Stimulated activated CD8-positive, alpha-beta memory T cell treated with anti-CD3 and anti-CD28 coated beads, Interleukin-15, amount 100 ng/mL, for 4 hours (primary cell): ENCODE measurements at places on chromosomes 4 and X.

DNA sequence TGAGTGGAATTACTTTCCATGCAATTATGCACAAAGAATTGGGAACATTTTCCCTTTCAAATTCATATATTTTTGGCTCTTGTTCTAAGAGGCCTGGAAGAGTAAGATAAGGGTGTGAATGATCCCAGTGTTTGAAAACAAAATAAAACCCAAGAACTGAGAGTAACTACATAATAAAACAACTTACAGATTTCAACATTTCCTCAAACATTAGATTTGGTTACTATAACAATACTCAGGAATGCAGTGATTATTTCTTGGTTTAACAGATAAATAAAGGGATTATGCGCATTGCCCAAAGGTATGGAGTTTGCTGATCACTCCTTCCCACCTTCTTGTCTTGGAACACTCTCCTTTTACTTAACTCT, 292.5 kb downstream of the CAMK2D start:
- no peak for DNase-seq

DNA sequence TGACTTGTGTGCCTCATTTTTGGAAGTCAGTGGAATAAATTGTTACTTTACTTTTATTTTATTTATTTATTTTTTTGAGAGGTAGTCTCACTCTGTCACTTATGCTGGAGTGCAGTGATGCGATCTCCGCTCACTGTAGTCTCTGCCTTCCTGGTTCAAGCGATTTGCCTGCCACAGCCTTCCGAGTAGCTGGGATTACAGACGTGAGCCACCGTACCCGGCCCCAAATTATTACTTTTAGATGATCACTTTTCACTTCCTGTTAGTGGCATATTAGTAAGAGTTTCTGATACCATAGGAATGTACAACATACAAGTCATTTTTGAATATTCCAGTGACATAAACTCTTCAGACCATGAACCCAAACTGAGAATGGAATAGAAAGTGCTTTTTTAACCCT, 611.0 kb upstream of the MAGEB2 start:
- no peak for DNase-seq

DNA sequence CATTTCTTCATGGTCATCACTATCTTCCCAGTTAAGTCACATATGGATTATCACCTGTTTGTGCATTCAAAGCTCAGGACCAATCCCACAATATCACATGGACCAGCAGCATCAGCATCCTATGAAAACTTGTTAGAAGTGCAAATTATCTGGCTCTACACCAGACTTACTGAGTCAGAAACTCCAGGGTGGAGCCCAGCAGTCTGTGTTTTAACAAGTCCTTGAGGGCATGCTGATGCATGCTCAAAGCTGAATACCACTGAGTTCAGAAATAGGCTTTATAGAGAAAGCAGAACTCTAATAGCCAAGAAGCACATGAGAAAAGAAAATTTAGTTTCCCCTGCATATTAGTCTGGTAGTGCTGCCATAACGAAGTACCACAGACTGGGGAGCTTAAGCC, 62.4 kb upstream of the GABRQ start:
- no peak for DNase-seq

GRCh38 chr4:8710946-8711345, 118.4 kb downstream of the CPZ start:
- no peak for DNase-seq

- no peak for DNase-seq
Measured at GRCh38 chrX:127317159-127317558, 497.6 kb downstream of the PRR32 start.
